Osteocyte (in vitro differentiated cells): ENCODE measurements at places on chromosomes 16 and 17. TPM values are rescaled to one million over a fixed set of nuclear protein-coding genes. Genes with fewer than 3 reads are reported as not detected.
A peak's percentile ranks its signal among the peaks of the same experiment; 100 is the strongest.

Gene SLC13A2
- total RNA-seq = not detected in 2 replicates

Gene TEKT5
- total RNA-seq = 0.50 TPM in 1 of 2 replicates, not detected in the other

Gene CD79B
- not detected in 2 replicates for total RNA-seq

Gene USP36
- 56.2 and 66.7 TPM in 2 replicates for total RNA-seq

Gene C17orf107
- total RNA-seq = 0.78 and 1.3 TPM in 2 replicates

Gene KCNH4
- not detected in 2 replicates for total RNA-seq

Gene HSD17B2
- total RNA-seq = 0.40 TPM in 1 of 2 replicates, not detected in the other

DNA sequence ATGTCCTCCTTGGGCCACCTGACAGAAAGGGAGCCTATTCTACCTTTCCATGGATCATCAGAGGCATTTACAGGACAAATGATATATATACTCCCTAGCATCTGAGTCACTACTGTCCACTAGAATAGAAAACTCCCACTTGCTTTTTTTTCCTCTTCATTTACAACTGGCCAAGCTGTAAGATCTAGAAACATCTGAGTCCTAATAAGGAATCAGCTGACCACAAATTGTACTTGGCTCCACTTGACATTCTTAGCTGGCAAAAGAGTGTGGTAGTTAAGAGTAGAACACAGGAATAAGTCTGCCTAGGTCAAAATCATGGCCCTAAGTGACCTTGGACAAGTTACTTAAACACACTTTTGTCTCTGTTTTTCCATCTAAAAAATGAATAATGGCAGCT is 5.2 kb downstream of the RUSF1 start:
- H3K27ac ChIP-seq = no peak overlapping the region
- H3K36me3 ChIP-seq = peaks cover 11% of the 10 kb centered on the region
- H3K4me1 ChIP-seq = peaks cover 13% of the 10 kb centered on the region
- H3K4me3 ChIP-seq = no peak overlapping the region

GRCh38 chr16:48381201-48381600 is 4.0 kb downstream of the SIAH1 start:
- peak; percentile 10 for DNase-seq
- no peaks in the 10 kb centered on the region for H3K36me3 ChIP-seq
- no peak overlapping the region for H3K4me3 ChIP-seq
- peaks cover 63% of the 10 kb centered on the region for H3K4me1 ChIP-seq

DNA sequence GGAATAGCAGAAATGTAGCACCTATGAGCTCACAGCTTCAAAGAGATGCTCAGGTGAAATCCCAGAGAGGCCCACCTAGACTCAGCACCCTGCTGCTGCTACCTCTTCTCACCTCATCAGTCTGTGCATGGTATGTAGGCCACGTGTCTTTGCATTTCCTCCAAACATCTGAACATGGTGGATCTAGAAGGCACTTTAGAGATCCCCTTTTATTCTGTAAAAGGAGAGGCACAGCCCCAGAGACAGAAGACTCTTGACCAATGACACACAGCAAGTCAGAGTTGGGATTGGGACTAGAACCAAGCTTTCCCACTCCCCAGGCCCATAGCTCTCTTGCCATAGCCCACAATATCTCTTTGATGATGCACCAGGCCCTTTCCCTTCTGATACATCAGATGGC is 19.4 kb upstream of the NKD1 start:
- no peaks in the 10 kb centered on the region for H3K4me1 ChIP-seq
- no peaks in the 10 kb centered on the region for H3K27me3 ChIP-seq
- H3K27ac ChIP-seq = no peak overlapping the region
- H3K36me3 ChIP-seq = no peaks in the 10 kb centered on the region

DNA sequence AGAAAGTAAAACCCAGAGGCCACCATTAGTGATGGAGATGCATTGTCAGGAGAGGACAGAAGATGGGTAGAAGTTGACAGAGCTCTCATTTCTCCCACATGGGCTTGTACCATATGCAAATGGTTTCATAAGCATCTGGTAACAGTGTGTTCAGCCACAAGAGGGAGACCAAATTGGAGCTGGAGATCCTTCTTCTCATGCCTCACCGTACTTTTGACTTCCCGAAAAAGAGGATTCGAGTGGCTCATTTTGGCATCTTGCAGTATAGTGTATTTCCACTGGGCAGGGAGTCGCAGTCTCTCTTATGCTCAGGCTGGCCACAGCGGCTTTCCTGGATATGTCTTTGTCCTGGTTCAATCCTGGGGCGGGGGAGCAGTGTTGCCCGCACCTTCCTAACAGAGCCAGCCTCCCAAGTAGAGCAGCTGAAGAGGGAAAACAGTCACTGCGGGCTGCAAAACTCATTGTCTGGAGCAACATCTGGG is 23.8 kb downstream of the TBC1D3B start:
- no peak overlapping the region for H3K4me3 ChIP-seq
- H3K27me3 ChIP-seq = peaks cover 58% of the 10 kb centered on the region

DNA sequence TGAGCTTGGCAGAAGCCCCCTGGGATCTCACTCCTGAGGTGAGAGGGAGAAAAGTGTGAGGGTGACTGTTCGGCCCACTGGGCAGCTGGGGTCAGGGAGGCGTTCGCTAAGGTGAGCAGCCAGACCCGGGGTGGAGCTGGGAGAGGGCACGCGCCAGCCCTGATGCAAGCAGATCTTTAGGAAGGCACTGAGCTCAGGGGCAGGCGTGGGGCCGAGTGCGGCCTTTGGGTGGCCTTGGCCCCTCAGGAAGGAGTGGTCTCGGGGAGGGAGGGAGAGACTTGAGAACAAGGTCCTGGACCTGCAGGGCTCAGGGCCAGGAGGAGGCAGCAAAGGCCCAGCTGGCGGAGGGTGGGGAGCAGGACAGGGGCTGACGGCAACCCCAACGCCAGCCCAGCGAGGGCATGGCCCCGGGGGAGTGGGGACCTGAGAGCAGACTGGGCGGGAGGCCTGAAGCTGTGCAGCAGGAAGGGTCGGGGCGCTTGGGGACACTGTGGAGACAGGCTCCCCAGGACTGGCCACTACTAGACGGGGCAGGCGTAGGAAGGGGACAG is 14.5 kb upstream of the WDR45B start:
- H3K27ac ChIP-seq = no peak overlapping the region
- H3K36me3 ChIP-seq = peaks cover 14% of the 10 kb centered on the region
- peaks cover 1% of the 10 kb centered on the region for H3K4me1 ChIP-seq
- no peak for DNase-seq
- no peaks in the 10 kb centered on the region for H3K27me3 ChIP-seq

DNA sequence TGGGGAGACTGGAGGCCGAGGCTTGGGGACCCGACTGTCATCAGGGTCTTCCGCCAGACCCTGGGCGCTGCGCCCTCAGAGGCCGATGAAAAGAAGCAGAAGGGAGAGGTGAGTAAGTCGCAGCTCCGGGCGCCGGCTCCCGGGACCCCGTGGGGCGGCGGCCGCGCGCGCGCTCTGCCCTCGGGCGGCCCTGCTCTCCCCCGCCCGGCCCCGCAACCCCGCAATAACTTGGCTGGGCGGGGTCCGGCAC is 392 bp upstream of the ABHD15 start:
- H3K4me1 ChIP-seq = peaks cover 19% of the 10 kb centered on the region

- no peak overlapping the region for H3K4me3 ChIP-seq
- no peaks in the 10 kb centered on the region for H3K4me1 ChIP-seq
- no peak overlapping the region for H3K27ac ChIP-seq
- no peak for DNase-seq
- no peaks in the 10 kb centered on the region for H3K36me3 ChIP-seq
Observed at GRCh38 chr16:82181461-82182185, 11.6 kb upstream of the MPHOSPH6 start.

DNA sequence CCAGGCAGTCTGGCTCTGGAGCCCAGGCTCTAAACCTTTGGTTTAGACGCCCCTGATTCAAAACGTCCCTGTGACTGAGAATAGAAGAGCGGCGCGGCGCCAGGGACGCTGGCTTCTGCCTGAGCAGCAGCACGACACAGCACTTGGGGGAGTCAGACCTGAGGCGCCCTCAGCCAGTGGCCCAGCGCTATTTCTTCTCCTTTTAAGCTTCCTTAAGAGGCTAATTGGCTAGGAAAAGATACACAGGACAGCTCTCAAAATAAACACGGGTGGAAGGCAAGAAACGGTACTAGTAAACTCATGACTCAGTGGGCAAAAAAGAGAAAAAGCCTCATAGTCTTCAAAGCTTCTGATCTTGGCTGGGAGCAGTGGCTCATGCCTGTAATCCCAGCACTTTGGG is 34.9 kb downstream of the GTF3C1 start:
- no peaks in the 10 kb centered on the region for H3K27me3 ChIP-seq
- peaks cover 2% of the 10 kb centered on the region for H3K4me1 ChIP-seq
- peaks cover 39% of the 10 kb centered on the region for H3K36me3 ChIP-seq
- H3K27ac ChIP-seq = no peak overlapping the region

DNA sequence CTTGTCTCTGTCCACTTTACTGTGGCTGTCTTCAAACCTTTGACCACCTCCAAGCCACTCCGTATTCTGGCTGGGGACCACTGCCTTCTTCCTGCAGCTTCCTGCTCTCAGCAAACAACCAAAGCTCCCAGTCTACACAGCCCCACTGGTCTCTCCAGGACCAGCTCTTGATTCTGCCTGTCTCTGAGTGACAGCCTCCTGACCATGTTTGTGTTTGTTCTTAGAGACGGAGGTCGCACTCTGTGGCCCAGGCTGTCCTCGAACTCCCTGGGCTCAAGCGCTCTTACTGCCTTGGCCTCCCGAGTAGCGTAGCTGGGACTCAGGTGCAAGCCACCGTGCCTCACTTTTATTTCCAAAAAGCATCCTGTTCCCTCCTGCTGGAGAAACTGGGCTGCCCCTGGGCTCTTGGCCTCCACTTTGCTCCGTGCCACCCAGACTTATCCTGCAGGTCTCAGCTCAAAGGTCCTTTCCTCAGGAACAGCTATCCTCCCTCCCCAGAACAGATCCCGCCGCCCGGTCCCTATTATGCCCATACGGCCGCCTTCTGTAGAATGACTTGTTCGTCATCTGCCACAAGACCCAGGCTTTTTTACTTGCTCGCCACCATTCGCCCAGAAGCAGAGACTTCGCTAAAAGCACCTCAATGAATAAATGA is 9.1 kb downstream of the MNT start:
- H3K4me3 ChIP-seq = peak overlapping the region; percentile 78
- DNase-seq = no peak
- peaks cover 14% of the 10 kb centered on the region for H3K36me3 ChIP-seq
- H3K4me1 ChIP-seq = peaks cover 36% of the 10 kb centered on the region
- H3K27me3 ChIP-seq = no peaks in the 10 kb centered on the region

GRCh38 chr16:86243123-86243473 is 267.2 kb upstream of the FOXF1 start:
- peak; percentile 54 for DNase-seq
- peaks cover 47% of the 10 kb centered on the region for H3K27me3 ChIP-seq
- no peak overlapping the region for H3K27ac ChIP-seq
- H3K4me3 ChIP-seq = no peak overlapping the region

DNA sequence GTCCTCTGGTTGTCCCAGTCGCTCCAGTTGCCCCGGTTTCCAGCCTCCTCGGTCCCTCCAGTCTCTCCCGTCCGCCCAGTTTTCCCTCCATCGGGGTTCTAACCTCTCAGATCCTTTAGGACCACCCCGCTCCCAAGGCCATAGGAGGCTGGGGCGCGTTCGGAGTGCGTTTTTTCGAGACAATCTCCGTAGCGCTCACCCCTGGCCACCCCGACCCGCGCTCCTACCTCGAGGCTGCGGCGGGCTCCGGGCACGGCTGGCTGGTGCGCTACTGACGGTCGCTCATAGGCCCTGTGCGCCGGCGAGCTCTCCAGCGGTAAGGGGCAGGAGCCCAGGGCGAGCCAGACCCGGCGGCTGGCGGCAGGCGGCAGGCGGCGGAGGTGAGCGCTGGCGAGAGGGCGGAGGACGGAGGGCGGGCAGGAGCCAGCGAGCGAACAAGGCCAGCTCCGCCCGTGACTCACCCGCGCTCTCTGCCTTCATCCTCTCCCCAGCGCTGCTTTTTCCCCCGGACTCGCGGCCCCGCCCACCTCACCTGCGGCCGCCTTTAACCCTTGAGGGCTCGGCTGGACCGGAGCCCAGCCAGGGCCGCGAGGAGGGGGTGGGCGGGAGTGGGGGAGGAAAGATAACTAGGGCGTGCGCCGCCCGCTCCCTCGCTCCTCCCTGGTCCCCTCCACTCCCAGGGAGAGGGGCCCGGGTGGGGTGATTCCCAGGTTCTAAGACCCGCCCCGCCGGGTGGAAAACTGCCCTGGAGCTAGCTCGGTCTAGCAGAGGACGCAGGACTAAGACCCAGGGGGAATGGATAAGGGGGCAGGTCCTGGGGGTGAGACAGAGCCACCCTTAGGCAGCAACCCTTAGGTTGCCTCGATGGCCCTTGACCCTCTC is at the start of gene SP6:
TSS of gene SP6 (minus strand) at position 472 of the 882 bp plus-strand sequence. CDS start 2,734 bp downstream, outside the sequence.
- peaks cover 18% of the 10 kb centered on the region for H3K4me1 ChIP-seq
- no peak for DNase-seq
- H3K27me3 ChIP-seq = peaks cover 72% of the 10 kb centered on the region
- H3K4me3 ChIP-seq = peak within 1 kb of the TSS; percentile 27
